Choroid plexus epithelial cell (primary cell): ENCODE measurements at places on chromosomes 7 and 10.

- no peak for DNase-seq
These were observed 516.5 kb upstream of the KLF6 start for GRCh38 chr10:4301291-4302045.

- no peak for DNase-seq
These were observed 8.7 kb downstream of the ATP6V0E2 start for GRCh38 chr7:149882248-149883047.

- no peak for DNase-seq
These were observed 40.1 kb downstream of the ZNF518A start for GRCh38 chr10:96170230-96170629.

DNA sequence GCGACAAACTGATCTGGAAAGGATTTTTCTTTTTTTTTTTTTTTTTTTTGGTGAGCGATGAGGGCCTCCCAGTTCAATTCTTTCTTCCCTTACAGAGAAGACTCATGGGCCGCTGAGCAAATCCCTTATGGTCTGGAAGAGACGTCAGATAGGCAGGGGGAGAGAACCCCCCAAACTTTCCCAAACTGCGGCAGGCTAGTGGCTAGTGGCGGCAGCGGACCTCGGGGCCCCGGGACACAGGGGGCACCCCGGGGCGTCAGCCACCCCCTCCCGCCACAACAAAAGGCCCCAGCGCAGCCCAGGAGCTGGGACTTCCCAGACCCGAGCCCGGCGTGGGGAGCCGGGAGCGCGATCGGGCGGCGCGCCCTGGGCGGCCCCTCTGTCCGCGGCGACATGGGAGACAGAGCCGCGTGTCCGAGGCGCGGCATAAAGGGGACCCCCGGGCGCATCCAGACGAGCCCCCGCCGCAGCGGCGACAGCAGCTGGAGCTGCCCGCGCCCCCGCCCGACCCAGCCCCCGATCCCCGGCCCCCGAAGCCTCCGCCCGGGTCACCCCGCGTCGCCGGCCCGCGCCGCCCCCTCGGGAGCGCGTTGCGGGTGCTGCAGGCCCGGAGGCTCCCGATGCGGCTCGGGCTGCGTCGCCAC, 755 bp downstream of the FAM171A1 start:
- peak; percentile 30 for DNase-seq

DNA sequence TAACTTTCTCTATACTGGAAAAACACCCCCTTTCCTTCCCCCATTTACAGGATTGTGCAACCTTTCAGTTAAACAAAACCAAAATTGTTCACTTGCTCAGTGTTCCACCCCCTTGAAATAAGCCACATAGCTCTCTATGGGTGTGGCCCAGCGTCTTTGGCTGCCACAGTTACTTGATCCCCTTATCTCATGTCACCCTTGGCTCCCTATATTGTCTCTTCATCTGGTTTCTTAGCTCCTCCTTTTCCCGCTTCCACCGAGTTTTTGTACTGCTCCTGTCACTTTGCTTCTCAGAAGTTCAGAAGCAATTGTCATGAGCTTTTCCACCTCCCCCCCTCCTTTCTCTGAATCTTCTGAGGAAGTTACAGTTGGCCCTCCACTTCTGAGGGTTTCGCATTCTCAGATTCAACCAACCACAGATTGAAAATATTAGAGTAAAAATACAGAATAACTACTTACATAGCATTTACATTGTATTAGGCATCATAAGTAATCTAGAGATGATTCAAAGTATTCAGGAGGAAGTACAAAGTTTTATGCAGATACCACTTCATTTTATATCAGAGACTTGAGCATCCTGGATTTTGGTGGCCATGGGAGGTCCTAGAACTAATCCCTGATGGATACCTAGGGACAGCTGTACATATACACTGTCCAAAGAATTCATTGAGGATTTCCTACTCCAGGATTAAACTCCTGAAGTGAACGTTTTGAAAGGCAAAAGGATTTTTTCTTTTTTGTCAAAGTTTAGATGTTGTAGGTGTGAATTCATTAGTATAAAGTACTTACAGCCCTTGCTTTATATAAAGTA, 60.4 kb downstream of the ADD3 start:
- peak; percentile 10 for DNase-seq

DNA sequence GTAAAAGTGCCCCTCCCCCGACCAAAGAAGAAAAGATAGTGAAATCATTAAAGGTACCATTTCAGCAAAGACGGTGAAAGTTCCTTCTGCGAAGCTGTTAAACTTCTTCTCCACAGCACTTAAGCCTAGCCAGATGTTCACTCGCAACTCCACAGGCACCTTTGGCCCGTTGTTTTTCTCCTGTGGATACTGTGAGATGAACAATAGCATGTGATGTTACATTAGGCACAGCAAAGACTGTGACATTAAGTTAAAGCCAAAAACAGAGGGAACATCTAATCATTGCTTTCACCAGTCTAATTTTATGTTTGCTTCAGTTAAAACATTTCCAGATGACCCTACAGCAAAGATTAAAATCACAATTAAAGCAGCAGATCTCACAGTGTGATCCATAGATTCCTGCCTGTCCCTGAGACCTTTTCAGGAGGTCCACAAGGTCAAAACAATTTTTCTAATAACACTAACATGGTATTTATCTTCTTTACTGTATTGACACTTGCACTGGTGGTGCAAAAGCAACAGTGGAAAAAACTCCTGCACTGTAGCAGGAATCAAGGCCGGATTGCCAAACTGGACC, 112.5 kb downstream of the MYOF start:
- DNase-seq = no peak

DNA sequence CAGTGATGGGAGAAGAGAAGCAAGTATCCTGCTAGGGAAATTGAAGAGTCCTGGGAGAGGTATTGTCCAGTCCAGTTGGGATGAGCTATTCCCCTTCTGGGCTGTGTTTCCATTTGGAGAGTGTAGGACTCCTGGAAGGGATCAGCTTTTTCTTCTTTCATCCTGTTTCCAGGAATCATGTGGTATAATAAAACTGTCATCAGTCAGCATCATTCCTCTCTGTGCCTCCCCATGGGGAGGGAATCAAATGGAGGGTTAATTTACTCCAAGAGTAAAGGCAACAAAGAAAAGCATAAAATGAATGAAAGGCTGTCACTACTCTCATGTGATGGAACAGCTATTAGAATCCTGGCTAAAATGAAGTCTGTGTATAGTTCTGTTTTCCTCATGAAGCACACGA, 429.9 kb downstream of the SORCS3 start:
- no peak for DNase-seq

GRCh38 chr7:118214833-118215182, 9.7 kb upstream of the ANKRD7 start:
- DNase-seq = no peak

- no peak for DNase-seq
These were observed 217.1 kb downstream of the GALNT17 start for GRCh38 chr7:71348821-71349681.

DNA sequence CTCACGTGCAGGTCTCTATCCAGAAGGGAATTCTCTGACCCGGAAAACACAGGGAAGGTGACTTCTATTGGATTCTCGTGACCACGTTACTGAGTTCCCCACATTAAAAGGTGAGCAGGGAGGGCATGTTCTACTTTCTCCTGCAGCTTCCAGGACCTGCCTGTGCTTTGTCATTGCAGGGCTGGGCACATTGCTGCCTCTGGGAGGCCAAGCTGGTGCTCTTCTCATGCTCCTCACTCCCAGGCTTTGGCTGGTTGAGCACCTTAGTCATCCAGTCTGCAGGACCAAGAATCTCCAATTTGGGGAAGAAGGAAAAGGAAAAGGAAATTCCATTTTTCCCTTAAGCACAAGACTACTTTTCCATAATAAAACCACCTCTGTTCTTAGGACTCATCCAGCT, 86.5 kb upstream of the TMEM72 start:
- DNase-seq = no peak

- no peak for DNase-seq
These were observed 37.3 kb upstream of the LAMB4 start for GRCh38 chr7:108167460-108167859.

DNA sequence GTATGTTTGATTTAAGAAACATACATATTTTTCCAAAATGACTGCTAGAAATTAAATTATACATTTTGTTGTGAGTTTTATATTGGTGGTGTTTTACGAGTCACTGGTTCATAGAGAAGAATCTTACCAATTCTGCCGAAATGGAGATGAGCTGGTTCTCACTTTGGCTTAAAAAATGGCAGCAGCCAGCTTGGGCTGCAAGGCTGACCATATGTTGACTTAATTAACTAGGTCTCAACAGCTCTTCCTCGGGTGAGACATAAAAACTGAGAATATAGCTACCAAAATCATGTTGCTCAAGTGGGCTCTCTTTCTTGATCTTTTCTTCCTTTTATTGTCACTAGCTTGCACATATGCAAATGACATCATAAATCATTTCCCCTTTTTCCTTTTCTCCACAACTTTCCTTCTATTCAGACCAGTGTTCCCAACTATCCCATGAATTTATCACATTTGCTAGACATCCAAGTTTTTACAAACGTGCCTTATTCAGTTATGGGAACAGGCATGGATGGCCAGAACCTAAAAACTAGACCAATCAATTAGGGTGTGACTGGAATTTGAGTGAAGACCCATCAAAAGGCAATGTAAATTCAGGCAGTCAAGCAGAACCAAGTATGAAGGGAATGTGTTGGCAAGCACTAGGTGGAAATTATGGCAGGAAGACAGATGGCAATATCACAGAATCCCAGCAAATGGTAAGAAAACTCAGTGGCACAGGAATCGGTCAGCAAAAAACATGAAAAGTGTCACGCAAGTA, 6.4 kb upstream of the TSPAN12 start:
- DNase-seq = no peak

GRCh38 chr7:83655951-83656556, 7.1 kb upstream of the SEMA3E start:
- peak; percentile 81 for DNase-seq

- no peak for DNase-seq
These were observed 131.2 kb upstream of the UNC5B start for GRCh38 chr10:71081229-71081560.

GRCh38 chr10:101403161-101403560, 49.2 kb downstream of the BTRC start:
- DNase-seq = no peak

GRCh38 chr10:130017631-130018022, 53.6 kb upstream of the EBF3 start:
- no peak for DNase-seq

- no peak for DNase-seq
These were observed 473 bp upstream of the CCDC201 start for GRCh38 chr7:45873355-45873754.

DNA sequence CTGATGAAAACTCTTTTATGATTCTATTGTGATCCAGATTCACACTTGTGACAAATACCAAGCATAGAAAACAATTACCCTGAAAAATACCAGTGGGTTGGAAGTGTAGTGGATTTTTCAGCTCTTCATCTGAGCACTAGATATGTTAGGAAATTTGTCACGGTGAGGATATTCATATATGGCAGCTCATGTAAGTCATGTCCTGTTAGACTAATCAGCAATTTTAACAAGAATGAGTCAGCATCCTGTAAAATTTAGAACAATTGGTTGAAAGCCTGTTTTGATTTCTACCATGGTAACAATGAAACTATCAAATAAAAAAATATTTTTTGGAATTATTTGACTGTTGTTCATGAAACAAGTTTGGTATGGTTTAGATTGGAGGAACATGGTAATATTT, 334.3 kb downstream of the CACNA2D1 start:
- peak; percentile 59 for DNase-seq

DNA sequence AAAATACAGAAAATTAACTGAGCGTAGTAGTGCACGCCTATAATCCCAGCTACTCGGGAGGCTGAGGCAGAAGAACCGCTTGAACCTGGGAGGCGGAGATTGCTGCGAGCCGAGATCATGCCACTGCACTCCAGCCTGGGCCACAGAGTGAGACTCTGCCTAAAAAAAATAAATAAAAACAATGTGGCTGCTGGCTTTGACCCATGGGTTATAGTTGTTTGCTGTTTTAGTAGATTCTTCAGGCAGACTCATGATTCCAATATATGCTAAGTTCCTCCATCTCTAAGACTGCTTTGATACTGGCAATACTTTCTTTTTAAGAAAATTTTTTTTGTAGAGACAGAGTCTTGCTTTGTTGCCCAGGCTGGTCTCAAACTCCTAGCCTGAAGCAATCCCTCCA, 8.4 kb downstream of the OLAH start:
- peak; percentile 68 for DNase-seq

DNA sequence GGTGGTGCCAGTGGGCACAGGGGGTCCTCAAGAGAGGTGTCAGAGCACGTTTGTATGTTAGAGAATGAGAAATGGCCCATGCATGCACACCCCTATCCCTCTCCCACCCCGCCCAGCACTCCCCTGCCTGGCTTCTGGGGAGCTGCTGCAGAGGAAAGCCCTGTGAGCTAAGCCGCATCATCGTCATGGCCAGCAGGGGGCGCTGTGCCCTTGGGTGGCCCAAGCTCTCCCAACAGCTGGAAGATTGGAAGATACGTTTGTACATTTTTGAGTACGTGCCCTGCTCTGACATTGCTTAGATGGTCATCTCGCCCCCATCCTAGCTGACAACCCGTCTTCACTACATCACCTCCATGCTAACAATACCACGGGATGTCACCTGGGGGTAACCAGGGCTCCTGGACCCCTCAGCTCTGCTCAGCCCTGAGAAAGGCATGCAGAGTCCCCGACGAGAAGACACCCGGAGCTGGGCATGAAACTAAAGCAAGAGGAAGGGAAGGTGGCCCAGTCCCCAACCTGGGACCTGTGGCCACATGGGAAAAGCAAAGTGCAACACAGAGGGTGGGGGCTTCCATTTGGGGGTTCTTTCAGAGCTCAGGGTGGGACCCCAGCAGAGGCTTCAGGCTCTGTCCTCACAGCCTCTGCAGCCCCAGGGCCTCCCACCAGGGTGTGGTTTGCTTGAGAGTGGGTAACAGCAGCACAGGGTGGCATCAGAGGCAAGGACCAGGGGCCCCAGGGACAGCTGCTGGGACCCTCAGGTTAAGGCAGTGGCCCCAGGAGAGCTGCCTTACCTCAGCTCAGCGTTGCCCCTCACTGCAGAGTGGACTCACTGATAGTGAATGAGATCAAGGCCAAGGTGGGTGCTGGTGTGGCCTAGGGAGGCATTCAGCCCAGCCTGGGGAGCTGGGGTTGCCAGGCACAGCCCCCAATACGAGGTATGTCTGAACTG, 136.6 kb downstream of the PTPN20 start:
- DNase-seq = peak; percentile 89

DNA sequence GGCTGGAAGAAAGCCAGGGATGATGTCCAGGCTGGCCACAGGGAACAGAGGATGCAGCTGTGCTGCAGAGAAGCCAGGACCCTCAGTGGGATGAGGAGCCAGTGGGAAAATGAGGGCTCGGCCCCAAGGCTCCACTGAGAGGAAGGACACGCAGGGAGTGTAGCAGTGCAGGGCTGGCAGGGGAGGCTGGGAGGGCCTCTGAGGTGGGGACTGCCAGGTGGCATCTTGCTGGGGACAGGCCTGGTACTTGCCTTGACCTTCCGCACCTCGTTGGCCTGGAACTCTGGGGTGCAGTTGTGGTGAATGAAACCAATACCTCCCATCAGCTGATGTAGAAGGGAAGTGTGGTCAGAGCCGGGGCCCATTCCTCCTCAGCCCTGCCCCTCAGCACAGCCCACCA, 9.2 kb downstream of the IMPDH1 start:
- DNase-seq = no peak

GRCh38 chr7:121610243-121610642, 214.1 kb upstream of the FAM3C start:
- DNase-seq = no peak

- DNase-seq = peak; percentile 72
These were observed 220.2 kb downstream of the DGKI start for GRCh38 chr7:137626469-137627067.
